ENCODE measurements at places on chromosomes 6 and 20.

DNA sequence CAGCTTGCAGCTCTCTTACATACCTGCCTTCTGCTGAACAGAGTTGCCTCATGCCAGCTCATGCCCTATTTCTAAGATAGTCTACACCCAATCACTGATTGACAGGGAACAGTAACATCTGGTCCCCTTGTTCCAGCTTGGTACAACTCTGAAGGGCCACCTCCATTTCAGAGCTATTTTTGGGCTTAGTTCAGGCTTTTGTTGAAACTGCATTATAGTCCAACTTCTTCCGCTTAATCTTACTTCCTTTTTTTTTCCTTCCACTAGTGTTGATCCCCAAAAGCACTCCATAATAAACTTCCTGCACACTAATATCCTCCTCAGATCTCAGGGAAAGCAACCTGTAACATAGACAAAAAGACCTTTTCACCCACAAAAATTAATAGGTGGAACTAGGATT lies 65.7 kb upstream of the TNFRSF21 start:
- no peak for DNase-seq

DNA sequence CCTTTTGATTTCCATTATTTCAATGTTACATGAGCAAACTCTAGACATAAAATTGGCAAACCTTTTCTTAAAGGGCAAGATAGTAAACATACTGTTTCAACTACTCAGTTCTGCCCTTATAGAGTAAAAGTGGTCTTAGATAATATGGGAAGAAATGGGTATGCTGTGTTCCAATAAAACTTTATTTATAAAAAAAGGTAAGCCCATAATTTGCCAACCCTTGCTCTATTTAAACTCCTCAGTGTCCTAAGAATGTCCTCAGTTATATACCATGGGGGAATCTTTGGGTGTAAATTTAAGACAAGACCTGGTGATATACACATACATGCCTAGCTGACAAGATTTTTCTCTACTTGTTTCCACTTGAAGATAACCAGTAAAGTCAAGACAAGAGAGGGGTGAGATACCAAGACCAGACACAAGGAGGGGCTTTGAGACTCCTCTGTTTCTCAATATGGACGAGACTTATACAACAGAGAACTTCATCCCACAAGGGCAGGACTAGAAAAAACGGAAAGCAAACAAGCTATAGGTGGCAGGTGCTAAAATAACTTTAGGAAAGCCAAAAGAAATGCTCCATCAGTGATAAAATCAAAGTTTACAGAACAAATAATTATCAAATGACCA lies 10.5 kb downstream of the SNX3 start:
- peak; percentile 48 for DNase-seq

DNA sequence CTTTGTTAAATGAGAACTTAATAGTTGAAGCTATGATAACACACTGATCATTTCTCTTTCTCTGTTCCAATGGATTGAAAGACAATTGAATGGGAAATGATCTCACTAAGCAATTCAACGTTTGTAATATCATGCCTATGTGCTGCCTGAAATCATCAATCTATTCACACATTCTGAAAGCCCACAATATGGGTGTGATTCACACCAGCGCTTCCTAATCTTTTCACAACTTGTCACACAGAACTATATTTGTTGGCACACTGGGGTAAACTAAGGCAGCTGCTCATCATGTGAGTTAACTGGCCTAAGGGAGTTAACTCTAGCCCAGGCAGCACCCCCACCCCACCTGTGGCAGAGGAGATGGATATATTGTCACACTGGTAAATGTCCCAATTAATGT lies 37.1 kb upstream of the UTRN start:
- no peak for DNase-seq

GRCh38 chr6:166540631-166541331 lies 45.7 kb downstream of the RAMACL start:
- no peak for DNase-seq

- DNase-seq: no peak
Observed at GRCh38 chr20:62104791-62105345, 17.4 kb upstream of the LSM14B start.

- DNase-seq: no peak
Observed at GRCh38 chr20:53959911-53960578, 110.3 kb downstream of the BCAS1 start.

GRCh38 chr20:14885661-14886060 lies 548.2 kb upstream of the FLRT3 start:
- no peak for DNase-seq

- DNase-seq: no peak
Observed at GRCh38 chr6:124968401-124968800, 6.2 kb downstream of the RNF217 start.

GRCh38 chr20:61119794-61120410 lies 132.2 kb upstream of the CDH4 start:
- no peak for DNase-seq

GRCh38 chr6:166253281-166253681 lies 54.9 kb downstream of the PRR18 start:
- peak; percentile 80 for DNase-seq

DNA sequence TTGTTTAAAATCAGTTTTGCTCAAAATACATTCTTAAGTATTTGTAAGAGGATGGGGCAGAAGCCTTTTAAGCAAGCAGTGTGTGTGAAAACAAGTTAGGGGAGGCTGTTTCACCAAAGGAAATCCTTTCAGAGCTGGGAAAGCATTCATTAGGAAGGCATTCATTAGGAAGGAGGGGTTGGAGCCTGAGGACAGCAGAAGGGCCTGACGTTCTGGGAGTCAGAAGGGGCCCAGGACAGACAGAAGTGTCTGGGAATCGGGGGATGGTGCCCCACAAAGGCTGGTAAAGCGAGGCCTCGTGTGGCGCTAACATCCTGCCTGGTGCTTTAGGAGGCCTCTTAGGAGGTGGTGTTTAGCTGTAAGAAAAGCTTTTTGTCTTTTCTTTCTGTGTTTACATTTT lies 80.6 kb upstream of the NXT1 start:
- DNase-seq: peak; percentile 61

- DNase-seq: no peak
Observed at GRCh38 chr6:167661552-167662044, 165.1 kb upstream of the AFDN start.

- DNase-seq: no peak
Observed at GRCh38 chr6:2714111-2714895, 36.4 kb downstream of the MYLK4 start.

DNA sequence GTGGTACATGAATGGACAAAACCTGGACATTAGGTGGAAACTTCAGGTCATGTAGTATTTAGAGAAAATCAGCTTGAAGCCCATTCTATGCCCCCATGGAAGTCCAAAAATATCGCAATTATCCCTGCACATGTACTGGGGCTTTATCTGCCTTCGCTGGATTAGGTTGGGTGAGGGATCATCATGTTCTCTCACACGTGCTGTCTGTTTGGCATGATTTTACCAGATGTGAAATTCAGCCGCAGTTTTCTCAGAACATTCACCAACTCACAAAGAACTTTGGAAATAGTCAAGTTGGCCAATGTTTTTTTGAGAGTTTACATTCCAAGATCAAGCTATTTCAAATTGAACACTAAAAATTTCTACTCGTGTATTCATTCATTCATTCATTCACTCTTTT lies 459.8 kb upstream of the CITED2 start:
- no peak for DNase-seq

GRCh38 chr6:13181393-13181792 lies 146.9 kb downstream of the TBC1D7 start:
- DNase-seq: no peak

DNA sequence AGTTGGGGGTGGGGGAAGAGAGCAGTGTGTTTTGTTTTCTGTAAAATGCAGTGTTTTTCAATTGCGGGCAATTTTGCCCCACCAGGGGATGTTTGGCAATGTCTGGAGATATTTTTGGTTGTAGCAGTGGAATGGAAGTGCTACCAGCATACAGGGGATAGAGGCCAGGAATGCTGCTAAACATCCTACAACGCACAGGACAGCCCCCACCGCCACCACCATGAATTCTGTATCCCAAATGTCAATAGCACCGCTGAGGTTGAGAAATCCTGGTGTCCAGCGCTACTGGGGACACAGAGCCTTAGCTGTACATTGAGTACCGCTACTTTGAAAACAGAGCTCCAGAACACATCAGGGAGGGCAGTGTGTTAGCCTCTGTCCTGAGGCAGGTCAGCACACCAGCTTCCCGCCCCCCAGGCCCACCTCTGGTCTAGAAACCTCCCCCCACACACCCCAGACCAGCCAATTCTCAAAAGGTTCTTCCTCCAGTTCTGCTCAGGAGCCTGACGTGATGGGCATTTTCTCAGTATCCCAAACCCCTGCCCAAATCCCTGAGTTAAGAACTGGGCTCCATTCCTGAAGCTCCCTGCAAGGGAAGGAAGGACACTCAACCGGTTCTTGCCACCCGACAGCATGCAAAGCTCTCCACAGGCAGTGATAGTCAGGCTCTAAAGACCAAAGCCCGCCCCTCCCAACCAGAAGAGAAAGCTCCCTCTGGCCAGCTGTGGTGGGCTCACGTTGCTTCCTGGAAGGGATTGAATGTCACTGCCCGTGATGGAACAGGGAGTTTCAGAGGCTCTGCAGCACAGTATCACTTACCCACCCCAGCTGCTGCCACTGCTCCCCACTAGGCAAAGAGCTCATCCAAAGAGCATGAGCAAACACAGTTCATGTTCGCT lies 321.5 kb upstream of the JARID2 start:
- DNase-seq: peak; percentile 77

- DNase-seq: no peak
Observed at GRCh38 chr6:56593801-56594318, 48.8 kb downstream of the DST start.

- no peak for DNase-seq
Observed at GRCh38 chr20:43832961-43833360, 81.7 kb upstream of the TOX2 start.

DNA sequence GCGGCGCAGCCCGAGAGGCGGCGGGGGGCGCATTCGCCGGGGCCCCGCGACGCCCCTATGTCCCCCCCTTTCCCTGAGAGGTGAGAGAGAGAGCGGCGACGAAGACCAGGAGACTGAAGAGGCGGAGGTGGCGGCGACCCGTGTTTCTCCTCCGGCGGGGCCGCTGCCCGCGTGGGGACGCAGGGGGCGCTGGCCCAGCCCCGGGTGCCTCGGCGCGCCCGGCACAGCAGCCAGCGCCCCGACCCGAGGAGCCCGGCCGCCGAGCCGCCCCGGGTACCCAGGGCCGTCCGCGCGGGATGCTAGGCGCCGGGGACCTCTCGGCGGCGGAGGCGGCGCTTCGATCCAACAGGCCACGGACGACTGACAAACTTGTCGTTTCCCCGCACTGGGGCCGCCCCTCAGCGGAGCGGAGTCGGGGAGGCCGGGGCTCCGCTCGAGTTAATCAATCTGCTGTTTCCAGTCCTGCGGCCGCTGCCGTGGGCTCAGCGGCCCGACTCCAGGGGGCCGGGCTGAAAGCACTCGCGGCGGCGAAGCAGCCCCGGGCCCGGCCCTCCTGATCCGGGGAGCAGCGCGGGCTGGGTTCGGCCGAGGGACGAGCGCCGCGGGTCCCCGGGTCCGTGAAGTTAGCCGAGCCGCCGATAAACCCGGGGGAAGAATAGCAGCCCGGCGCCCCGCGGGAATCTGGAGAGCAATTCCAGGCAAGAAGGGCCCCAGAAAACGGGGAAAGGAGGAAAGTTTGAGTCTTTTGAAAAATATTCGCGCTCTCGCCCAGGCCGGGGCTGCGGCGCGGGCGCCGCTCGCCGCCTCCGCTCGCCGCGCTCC lies 631 bp downstream of the MDGA1 start:
- DNase-seq: peak; percentile 55

- no peak for DNase-seq
Observed at GRCh38 chr6:75023634-75024033, 182.2 kb downstream of the COL12A1 start.

DNA sequence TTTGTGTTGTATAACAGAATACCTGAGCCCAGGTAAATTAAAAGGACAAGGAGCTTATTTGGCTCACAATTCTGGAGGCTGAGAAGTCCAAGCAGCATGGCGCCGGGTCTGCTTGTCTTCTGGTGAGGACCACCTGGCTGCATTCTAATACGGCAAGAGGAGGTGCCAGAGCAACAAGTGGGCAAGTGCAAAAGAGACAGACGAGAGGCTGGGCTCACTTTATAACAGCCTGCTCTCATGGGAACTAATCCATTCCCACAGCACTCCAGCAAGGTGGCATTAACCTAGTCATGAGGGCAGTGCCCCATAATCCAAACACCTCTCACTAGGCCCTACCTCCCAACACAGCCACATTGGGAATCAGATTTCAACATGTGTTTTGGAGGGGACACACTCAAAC lies 12.9 kb downstream of the PACSIN1 start:
- no peak for DNase-seq

DNA sequence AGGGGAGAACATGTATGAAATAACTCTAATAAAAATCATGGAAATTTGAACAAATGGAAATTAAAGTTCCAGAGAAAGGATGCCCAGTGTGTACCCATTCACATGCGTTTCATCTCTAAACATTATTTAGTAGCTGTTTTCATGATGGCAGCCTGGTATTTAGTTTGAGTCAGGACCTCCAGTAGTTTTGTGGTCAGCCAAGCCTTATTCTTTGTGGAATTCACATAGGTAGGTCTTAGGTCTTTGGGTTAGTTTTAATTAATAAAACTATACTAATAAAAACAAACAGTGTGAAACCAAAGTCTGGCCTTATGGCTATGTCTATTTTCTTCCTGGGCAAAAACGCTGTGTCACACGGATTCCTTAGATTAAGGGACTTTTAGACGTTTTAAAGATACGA lies 137.8 kb downstream of the FOXC1 start:
- DNase-seq: no peak

- no peak for DNase-seq
Observed at GRCh38 chr6:149846321-149846720, 17.8 kb downstream of the LRP11 start.

DNA sequence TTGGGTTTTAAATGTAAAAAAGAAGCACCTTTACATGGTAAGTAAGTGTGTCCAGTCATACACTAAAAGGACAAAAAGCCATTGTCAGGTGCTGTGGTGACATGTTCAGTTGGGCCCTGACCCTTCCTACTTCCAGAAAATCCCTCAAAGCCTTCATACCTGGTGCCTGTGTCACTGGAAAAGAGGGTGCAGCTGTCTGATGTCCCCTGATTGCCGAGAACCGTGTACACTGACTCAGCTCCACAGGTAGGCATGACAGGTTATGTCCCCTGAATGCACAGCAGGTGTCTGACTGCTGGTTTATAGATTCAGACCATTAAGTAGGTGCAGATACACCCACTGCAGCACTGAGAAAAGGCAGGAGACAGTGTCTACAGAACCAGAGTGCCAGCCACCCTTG lies 99.1 kb downstream of the FOXC1 start:
- no peak for DNase-seq

DNA sequence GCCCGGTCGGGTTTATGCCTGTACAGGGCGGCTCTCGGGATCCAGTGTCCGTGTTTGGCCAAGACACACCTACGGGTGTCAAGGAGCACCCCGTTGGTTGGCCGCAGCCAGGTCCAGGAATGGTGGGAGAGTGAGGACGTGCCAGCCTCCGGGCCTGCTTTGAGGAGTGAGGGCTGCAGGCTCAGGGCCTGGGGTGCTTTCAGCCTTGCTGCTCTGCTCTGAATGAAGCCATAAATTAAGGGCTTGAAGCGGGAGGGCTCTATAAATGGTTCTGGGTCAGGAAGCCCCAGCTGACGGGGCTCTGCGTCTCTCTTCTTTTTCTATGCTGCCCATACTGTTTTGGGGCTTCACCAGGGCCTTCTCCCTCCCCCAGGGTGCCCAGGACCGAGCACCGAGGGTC lies 15.1 kb downstream of the GATA5 start:
- DNase-seq: no peak

Measured in neural progenitor cell (in vitro differentiated cells).